Lower leg skin (tissue), 4 donors: ENCODE measurements at places on chromosomes 13 and 19.

GRCh38 chr19:35043906-35044305, 2.4 kb downstream of the HPN start:
- no peak for DNase-seq

GRCh38 chr13:52383366-52383765, 22.6 kb downstream of the THSD1 start:
- DNase-seq: no peak

GRCh38 chr19:23262920-23263319, 12.7 kb upstream of the ZNF724 start:
- DNase-seq: no peak

DNA sequence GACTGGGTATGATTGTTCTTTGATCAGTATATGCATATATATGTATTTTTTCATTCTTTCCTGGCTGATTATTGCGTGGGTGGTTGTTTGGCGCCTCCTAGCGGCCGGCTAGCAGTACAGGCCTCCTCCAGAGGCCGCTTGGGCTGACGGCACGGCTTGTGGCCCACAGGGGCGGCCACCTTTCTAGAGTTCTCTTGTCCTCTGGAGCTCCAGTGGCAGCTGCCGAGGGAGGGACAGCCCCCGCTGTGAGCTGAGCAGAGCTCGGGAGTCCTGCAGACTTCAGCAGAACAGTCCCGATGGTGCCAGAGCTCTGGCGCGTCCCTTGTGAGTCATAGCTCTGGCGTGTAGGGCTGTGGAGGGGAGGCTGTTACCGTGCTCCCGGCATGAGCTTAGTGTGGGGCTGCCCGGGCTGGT, 22.5 kb upstream of the ZNF429 start:
- peak; percentile 86 for DNase-seq

- DNase-seq: no peak
Observed at GRCh38 chr19:10295305-10295846, 5.6 kb downstream of the ICAM5 start.

- DNase-seq: no peak
Observed at GRCh38 chr13:38819053-38819452, 132.2 kb downstream of the FREM2 start.

DNA sequence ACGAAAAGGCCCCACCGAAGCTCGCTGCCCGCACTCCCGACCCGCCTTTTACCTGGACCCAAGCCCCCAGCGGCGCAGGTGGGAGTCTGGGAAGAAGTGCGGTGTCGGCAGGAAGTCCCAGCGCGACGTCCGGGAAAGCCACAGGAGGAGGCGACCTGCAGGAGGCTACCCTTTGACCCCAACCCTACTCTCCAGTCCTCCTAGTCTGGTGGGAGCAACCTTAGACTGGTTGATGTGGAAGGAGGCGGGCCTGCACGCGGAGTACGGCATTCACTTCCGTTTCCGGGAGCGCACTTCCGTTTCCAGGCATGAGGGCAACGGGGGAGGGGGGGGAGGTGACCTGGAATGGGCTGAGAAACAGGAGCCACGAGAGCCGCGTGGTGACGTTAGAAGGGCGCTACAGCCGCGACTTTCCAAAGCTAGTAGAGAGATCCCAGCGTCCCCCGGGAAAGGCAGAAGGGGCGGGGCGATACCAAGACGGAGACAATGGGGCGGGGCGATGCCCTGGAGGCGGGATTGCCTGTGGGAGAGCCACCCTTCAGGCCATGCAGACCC, 28.5 kb downstream of the ZNF266 start:
- DNase-seq: no peak

DNA sequence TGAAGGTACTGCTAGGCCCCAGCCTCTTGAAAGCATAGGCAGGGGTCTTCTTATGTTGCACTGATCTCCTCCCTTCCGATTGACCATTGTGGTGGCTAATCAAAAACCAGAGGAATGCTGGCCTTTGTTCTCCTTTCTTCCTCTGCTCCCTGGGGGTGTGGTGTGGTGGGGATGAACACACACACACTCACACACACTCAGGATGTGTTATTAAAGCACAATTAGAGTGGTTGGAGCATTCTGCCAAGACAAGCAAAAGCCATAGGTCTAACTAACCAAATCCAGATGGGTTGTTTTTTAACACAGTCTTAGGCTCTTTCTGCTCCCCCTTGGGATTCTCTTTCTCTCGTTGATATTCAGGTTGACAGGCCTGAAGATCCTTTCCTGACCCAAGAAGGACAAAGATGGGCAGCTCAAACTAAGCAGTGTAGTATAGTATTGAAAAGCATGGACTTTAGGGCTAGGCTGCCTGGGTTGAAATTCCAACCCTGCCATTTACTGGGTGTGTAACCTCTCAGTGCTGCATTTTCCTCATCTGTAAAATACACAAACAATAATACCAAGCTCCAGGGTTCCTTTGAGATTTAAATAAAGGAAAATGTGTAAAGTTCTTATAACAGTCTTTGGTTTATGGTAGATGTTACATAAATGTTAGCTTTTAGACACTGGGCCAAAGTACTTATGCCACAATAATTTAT, 25.5 kb upstream of the DGKH start:
- no peak for DNase-seq

DNA sequence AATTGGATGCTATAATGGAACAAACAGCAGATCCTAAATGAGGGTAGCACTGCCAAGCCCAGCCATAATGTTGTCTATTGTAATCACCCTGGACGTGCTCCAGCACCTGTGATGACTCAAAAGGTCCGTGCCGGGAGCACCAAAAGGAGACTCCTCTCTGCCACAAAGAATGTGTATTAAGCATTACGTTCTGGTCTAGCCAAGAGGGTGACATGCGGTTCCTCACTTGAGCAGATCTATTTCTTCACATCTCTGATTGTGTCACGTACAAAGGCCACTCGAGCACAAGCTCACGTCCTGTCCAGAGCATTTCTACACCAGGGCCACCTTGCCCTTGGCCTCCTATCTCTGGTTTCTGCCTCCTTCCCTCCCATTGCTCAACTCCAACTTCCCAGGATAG, 219.9 kb upstream of the IRS2 start:
- DNase-seq: peak; percentile 78

DNA sequence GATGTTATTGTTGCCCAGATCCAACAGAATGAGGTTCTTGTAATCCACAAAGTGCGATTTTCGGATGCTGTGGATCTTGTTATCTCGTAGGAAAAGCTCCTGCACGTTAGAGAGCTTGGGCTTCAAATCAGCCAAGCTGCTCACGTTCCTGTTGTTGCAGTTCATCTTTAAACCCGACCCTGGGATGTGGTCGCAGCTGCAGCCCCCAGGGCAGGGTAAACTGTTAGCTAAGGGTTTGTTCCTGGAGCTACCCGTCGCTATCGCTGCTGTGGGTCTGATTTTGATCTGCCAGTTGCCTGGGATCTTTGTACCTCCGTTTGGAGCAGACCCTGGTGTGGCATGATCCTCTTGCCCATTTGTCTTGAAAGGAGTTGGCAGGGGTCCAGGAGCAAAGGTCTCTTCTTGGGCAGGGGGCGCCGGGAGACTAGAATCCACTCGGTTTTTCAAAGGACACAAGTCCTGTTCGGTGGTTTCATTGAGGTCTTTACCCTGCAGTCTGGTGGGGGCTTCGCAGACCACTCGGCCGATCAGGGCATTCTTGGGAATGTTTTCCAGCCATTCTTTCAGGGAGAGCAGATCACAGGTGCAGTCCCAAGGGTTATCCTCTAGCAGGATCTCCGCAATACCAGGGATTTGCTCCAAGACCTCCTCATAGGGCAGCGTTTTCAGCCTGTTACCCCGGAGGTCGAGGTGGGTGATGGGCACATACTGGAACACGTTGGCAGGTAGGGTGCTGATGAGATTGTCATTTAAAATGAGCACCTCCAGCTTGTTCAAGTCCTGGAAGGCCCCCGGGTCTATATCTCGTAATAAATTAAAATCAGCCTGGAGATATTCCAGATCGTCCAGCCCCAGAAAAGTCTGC, 1.8 kb downstream of the SLITRK1 start:
- no peak for DNase-seq
